ENCODE measurements at places on chromosomes 7 and 10.

GRCh38 chr7:25280181-25280580, 51.9 kb upstream of the NPVF start:
- no peaks in the 10 kb centered on the region for H3K4me1 ChIP-seq
- H3K27me3 ChIP-seq, result peaks cover 8% of the 10 kb centered on the region
- no peak overlapping the region for H3K4me3 ChIP-seq
- H3K27ac ChIP-seq, result no peak overlapping the region
- H3K36me3 ChIP-seq, result no peaks in the 10 kb centered on the region

DNA sequence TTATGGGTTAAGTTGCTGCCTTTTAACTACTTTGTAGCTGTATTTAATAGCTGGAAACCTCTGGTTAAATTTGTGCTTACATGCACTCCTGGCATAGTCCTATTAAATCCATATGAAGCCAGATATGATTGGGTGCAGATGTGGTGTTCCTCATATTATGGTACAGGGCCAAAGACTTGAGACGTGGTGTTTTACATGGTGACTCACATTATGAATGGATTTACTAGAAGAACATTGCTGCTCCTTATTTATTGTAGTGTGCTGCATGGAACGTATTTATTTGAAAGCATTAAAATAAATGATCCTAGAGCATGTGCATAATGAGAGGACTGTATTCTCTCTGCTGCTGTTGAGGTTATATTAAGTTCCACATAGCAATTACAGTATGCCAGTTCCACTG, 224.1 kb downstream of the SLC25A13 start:
- no peaks in the 10 kb centered on the region for H3K4me1 ChIP-seq

DNA sequence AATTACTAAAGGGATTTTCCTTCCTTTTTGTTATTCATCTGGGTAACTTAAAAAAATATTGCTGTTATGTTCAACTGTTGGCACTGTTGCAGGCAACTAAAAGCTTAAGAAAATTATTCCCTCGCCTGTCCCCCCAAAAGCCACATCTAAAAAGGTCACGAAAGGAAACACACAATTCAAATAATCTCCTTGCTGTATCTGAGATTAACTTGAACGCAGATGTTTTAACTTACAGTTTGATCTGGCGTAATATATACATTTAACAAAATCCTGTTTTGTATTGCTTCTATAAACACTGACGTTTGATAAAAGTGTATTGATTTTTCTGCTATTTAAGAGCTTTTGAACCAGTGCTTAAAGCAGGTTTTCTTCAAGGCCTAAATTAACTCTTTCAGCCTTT, 432.1 kb downstream of the SUGCT start:
- H3K27me3 ChIP-seq, result no peaks in the 10 kb centered on the region
- no peak overlapping the region for H3K4me3 ChIP-seq
- no peak for DNase-seq
- no peaks in the 10 kb centered on the region for H3K36me3 ChIP-seq
- H3K27ac ChIP-seq, result no peak overlapping the region

DNA sequence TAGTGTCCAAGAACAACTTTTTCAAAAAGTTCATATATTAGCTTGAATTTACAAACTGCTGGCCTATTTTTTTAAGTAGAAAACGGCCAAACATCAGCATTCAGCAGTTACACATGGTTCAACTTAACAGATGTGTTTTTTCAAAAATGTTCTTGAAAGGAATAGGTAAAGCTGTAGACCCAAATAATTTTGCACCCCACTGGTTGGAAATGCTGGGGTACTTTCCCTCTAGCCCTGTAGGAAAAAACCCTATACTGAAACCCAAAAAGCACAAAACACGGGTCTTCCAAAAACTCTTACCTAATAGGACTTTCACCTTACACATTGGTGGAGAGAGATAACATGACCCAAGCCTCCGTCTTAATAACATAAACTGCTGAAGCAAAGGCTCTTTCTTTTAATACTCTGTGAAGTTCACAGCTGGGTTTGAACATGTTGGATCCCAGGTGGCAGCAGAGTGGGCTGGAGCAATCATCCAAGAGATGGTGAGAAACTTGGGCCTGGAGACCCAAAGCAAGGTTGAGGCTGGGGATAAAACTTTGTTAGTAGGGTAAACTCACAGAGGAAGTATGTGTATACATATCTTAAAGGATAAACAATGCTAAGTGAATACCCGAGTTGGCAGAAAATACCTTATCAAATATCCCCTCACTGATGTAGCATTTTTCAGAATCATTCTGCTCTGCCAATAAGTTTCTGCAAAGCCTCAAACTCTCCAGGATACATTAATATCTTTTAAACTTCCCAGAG, 629 bp upstream of the DNAJC9 start:
- peak overlapping the region; percentile 88 for H3K27ac ChIP-seq
- H3K36me3 ChIP-seq, result no peaks in the 10 kb centered on the region
- DNase-seq, result no peak
- no peaks in the 10 kb centered on the region for H3K27me3 ChIP-seq
- peaks cover 10% of the 10 kb centered on the region for H3K4me1 ChIP-seq

DNA sequence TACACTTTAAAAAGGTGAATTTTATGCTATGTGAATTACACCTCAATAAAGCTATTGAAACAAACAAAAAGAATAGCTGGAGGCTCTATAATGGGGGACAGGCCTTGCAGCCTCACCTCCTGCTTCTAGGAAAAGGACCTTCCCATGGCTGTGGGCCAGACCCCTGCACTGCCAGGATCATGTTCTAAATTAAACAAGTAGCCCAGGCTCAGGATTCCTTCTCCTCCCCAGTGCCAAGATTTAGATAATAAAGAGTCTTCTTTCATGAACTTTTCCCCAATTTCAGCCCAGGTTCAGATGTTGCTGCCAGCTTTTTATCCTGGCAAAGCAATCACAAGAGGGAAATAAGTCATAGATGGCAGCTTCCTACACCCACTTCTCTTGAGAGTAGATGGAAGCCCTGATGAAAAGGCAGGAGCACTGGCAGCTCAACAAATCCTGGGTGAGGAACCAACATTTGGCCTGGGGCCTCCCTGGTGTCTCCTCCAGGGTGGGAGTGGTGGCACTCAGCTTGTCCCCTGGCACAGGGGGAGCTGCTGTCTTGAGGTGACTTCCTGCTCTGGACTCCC, 22.2 kb upstream of the CAMK2B start:
- H3K4me3 ChIP-seq, result no peak overlapping the region
- no peak overlapping the region for H3K27ac ChIP-seq
- DNase-seq, result no peak
- H3K36me3 ChIP-seq, result no peaks in the 10 kb centered on the region
- H3K4me1 ChIP-seq, result no peaks in the 10 kb centered on the region

DNA sequence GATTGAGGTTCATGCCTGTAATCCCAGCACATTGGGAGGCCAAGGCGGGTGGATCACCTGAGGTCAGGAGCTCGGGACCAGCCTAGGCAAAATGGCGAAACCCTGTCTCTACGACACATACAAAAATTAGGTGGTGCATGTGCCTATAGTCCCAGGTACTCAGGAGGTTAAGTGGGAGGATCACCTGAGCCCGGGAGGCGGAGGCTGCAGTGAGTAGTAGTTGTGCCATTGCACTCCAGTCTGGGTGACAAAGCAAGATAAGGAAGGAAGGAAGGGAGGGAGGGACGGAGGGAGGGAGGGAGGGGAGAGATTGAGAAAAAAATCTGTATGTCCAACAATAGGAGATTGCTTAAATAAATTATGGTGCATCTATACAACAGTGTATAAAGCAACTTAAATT, 13.2 kb downstream of the TLL2 start:
- no peaks in the 10 kb centered on the region for H3K36me3 ChIP-seq
- no peak overlapping the region for H3K27ac ChIP-seq
- DNase-seq, result no peak
- H3K4me1 ChIP-seq, result peaks cover 2% of the 10 kb centered on the region

- no peaks in the 10 kb centered on the region for H3K36me3 ChIP-seq
- H3K4me1 ChIP-seq, result peaks cover 13% of the 10 kb centered on the region
- H3K27me3 ChIP-seq, result no peaks in the 10 kb centered on the region
- no peak overlapping the region for H3K27ac ChIP-seq
Observed at GRCh38 chr10:119233821-119234220, 26.4 kb downstream of the GRK5 start.

GRCh38 chr7:127594490-127594889, 954 bp downstream of the FSCN3 start:
- H3K4me1 ChIP-seq, result no peaks in the 10 kb centered on the region
- H3K27me3 ChIP-seq, result no peaks in the 10 kb centered on the region
- H3K27ac ChIP-seq, result no peak overlapping the region
- DNase-seq, result no peak
- H3K4me3 ChIP-seq, result no peak overlapping the region
- H3K36me3 ChIP-seq, result no peaks in the 10 kb centered on the region

- H3K27me3 ChIP-seq, result no peaks in the 10 kb centered on the region
- no peaks in the 10 kb centered on the region for H3K4me1 ChIP-seq
- no peak overlapping the region for H3K27ac ChIP-seq
- H3K4me3 ChIP-seq, result no peak overlapping the region
Observed at GRCh38 chr7:54084340-54084739, 457.8 kb upstream of the VSTM2A start.

- no peak overlapping the region for H3K27ac ChIP-seq
- no peak overlapping the region for H3K4me3 ChIP-seq
- no peaks in the 10 kb centered on the region for H3K4me1 ChIP-seq
- no peaks in the 10 kb centered on the region for H3K36me3 ChIP-seq
Observed at GRCh38 chr10:86259901-86260562, 106.6 kb downstream of the GRID1 start.

GRCh38 chr7:130112093-130112492, 41.8 kb downstream of the KLHDC10 start:
- no peak overlapping the region for H3K4me3 ChIP-seq
- H3K4me1 ChIP-seq, result peaks cover 32% of the 10 kb centered on the region
- H3K27me3 ChIP-seq, result no peaks in the 10 kb centered on the region
- H3K36me3 ChIP-seq, result no peaks in the 10 kb centered on the region

DNA sequence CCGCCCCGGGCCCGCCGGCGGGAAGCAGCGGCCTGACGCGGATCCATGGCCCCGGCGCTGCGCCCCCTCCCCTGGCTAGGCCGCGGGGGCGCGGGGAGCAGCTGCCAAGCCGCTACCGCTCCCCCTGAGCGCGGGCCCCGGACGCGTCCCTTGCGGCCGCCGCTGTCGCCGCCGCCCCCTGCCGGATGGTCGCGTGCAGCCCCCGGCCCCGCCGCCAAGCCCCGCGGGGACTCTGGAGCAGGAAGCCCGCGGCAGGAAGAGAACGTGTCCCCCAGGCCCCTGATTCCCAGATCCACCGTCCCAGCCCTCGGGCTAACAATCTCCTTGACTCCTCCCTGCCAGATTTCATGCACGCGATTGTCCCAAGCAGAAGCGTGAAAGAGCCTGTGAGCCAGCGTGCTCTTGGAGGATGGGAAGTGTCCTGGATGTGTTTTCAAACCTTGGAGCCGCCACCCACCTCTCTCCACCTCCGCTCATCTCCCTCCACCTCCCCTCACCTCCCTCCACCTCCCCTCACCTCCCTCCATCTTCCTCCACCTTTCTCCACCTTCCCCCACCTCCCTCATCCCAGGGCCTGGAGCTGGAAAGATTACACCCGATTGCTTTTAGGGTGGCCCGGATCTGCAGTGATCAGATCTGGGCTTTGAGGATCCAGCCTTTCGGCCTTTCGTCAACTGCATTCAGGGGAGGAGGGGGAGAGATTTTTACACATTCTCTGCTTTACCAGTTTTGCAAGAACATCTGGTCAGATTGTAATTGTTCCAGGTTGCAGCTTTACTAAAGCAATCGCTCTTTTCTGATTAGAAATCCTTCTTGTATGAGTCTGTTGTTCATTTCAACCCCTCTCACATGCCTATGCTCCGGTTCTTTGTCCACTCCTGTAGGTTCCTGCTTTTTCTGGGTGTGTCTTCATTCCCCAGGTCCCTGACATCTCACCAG, 570 bp upstream of the PRTFDC1 start:
- peak overlapping the region; percentile 66 for H3K4me3 ChIP-seq
- no peaks in the 10 kb centered on the region for H3K27me3 ChIP-seq
- no peaks in the 10 kb centered on the region for H3K36me3 ChIP-seq
- no peak for DNase-seq
- H3K4me1 ChIP-seq, result peaks cover under 1% of the 10 kb centered on the region
- no peak overlapping the region for H3K27ac ChIP-seq

DNA sequence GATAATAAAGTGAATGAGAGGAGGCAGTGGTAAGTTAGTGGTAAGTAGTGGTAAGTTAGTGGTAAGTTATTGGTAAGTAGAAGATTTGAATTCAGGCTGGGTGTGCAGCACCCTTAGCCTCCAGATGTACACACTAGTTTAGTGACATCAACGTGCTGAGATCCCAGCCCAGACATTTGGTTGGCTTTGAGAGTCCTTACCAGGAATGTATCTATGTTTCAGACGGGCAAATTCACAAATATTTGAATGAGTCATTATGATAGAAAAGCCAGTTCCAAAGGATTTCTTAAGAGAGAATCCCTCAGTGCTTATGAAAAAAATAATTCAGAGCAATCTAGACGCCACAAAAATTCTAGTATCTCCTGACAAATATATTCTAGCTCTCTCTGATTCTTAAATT, 70.0 kb downstream of the ARL4A start:
- no peak for DNase-seq
- H3K4me1 ChIP-seq, result no peaks in the 10 kb centered on the region
- no peaks in the 10 kb centered on the region for H3K36me3 ChIP-seq
- no peak overlapping the region for H3K27ac ChIP-seq
- H3K27me3 ChIP-seq, result no peaks in the 10 kb centered on the region
- no peak overlapping the region for H3K4me3 ChIP-seq

DNA sequence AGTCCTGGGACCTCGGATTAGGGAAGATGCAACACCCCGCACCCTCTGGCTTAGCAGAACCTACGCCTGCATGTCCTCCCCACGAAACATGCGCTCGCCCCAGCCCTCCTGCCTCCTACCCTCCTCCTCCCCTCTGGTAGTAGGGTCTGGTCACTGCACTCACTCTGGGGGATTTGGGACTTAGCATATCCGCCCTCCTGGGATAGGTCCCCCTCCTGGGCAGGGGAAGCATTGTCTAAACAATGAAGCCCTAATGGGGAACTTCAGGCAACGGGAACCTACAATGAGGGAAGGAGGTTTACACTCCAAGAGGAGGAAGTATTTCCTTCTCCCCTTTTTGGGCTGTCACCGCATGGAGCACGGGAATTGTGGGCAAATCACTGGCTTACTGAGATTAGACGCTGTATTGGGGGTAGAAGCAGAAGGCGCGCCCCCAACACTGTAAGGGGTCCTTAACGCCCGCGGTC, 892 bp downstream of the CRHR2 start:
- no peaks in the 10 kb centered on the region for H3K36me3 ChIP-seq
- peaks cover 12% of the 10 kb centered on the region for H3K27me3 ChIP-seq
- H3K4me3 ChIP-seq, result no peak overlapping the region
- H3K27ac ChIP-seq, result no peak overlapping the region
- no peaks in the 10 kb centered on the region for H3K4me1 ChIP-seq

DNA sequence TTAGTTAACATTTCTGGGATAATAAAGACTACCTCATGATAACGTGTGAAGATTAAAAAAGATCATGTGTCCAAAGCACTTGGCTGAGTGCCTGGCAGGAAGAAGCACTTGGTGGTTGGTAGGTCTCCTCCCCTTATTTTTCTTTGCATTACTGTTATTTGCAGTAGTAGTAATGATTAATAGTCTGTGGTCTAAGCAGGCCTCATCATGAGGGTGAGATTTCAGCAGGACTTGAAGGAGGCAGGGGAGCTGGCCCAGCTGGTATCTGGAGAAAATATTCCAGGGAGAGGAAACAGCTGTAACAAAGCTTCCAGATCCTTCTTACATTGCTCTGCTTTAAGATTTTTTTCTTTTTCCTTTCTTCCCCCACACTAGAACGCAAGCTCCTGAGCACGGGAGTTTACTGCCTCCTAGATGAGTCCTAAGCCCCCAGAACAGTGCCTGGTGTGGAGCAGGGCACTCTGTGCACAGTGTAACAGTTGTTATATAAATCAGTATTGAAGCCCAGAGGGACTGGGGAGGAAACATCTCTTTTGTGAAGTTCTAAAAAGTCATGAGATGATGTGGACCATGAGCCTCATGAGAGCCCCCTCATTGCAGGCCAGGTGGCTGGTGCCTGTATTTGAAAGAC, 31.1 kb upstream of the RHEB start:
- DNase-seq, result no peak
- H3K4me1 ChIP-seq, result no peaks in the 10 kb centered on the region
- H3K27ac ChIP-seq, result no peak overlapping the region
- H3K4me3 ChIP-seq, result no peak overlapping the region
- H3K27me3 ChIP-seq, result no peaks in the 10 kb centered on the region
